Prostate gland (tissue), 2 donors: ENCODE measurements at places on chromosomes 16 and 17. TPM values are rescaled to one million over a fixed set of nuclear protein-coding genes. Genes with fewer than 3 reads are reported as not detected.

- no peaks in the 10 kb centered on the region for H3K27me3 ChIP-seq
- no peak overlapping the region for H3K4me3 ChIP-seq
- H3K36me3 ChIP-seq: no peaks in the 10 kb centered on the region
- peak overlapping the region; percentile 44 for H3K27ac ChIP-seq
- peaks cover 5% of the 10 kb centered on the region for H3K4me1 ChIP-seq
- peak; percentile 19 for DNase-seq
Measured at GRCh38 chr17:43634591-43635125, 27.1 kb downstream of the MEOX1 start.

DNA sequence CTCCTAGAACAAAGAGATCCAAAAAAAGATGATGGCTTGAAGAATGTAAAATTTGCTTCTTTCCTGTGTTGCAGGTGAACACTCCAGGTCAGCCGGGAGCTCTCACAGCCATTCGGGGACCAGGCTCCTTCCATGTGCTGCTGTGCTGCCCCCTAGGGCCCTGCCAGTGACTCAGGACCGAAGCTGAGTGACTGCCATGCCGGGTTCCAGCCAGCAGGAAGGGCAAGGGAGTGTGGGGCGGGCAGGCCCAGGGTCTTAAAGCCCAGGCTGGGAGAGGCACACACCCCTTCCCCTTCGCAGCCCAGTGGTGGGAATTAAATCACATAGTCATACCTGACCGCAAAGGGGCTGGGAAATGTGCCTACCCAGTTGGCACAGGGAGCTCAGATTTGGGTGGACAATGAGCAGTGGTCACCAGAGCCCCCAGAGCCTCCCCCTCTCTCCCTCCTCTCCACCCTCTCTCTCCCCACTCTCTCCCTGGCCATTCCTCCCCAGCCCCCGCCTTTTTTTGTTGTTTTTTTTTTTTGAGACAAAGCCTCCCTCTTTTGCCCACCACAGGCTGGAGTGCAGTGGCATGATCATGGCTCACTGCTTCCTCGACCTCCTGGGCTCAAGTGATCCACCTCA is 11.5 kb downstream of the EPOP start:
- H3K4me1 ChIP-seq: no peaks in the 10 kb centered on the region
- no peak for DNase-seq
- H3K27ac ChIP-seq: no peak overlapping the region

DNA sequence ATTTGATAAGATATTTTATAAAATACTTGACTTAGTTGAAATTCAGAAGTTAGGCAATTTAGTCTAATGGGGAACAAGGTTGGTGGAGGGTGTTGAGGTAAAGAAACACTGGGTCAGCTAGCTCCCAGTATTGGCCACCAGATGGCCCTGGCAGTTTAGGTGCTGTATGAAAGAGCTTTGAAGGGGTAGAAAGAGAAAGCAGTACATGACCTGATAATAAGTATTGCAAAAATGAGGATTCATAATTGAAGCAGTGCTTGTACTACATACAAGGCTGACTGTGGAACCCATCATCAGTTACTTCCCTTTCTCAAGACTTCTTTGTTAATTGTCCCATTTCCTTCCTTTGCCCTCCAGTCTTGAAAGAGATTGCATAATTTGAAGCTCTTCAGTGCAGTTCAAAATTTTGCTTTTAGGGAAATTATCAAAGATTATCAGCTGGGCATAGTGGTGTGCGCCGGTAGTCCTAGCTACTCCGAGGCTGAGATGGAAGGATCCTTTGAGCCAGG is 29.4 kb downstream of the TANC2 start:
- no peaks in the 10 kb centered on the region for H3K4me1 ChIP-seq
- H3K36me3 ChIP-seq: no peaks in the 10 kb centered on the region
- no peak overlapping the region for H3K27ac ChIP-seq
- no peak for DNase-seq
- no peak overlapping the region for H3K4me3 ChIP-seq

DNA sequence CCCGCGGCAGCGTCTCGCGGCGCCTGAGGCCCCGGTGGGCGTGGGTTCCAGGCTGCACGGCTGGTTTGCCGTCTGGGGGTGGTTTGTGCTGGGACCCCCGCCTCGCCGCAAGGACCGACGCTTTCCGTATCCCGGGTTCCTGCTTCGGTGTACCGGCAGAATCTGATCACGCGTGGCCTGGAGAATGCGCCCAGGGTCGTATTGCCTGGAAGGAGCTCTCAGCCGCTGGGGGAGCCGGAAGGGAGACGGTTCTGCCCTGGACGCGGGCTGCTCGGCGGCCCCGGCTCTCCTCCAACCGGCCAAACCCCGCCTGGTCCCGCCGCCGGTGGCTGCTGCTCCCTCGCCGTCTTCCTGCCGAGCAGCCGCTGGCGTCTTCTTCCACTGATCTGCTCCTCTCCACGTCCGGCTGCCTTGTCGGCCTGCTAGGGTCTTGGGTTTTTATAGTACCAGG is 39.8 kb downstream of the ZNF778 start:
- no peaks in the 10 kb centered on the region for H3K36me3 ChIP-seq
- H3K4me1 ChIP-seq: peaks cover 7% of the 10 kb centered on the region
- H3K27me3 ChIP-seq: no peaks in the 10 kb centered on the region
- DNase-seq: no peak

DNA sequence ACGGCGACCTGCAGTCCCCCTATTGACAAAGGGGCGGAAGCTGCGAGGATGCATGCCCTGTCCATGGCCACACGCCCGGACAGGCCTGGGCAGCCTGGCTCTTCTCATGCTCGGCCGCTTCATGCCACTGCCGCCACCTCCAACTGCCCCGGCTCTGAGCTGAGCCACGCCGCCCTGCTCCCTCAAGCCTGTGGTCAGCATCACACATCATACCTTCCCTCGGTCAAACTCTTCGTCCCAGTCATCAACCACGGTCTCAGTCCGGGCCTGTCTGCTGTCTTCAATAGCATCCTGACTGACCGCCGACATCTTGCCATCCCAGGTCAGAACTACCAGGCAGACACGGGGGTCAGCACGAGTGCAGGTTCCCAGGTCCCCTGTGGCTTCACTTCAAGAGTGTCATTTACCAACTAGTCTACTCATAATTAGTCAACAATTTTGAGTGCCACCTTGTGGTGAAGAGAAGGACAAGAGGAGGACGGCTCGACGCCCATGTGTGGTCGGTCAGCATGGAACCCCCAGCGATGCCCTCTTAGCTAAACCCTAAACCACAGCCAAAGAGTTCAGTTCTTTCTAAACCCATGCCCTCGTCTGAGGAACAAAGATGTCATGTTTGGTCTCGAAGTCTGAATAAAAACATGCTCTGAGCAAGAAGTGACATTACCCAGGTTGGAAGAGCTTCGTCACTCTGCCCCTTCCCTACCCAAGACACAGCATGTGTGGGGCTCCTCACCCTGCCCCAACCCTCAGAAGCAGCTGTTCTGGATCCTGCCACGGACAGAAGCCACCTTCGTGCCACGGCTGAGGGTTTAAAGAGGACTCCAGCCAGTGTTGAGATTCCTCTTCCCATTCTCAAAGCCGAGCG is 16.9 kb upstream of the CYTH1 start:
- no peaks in the 10 kb centered on the region for H3K36me3 ChIP-seq
- peak; percentile 32 for DNase-seq
- no peaks in the 10 kb centered on the region for H3K27me3 ChIP-seq

DNA sequence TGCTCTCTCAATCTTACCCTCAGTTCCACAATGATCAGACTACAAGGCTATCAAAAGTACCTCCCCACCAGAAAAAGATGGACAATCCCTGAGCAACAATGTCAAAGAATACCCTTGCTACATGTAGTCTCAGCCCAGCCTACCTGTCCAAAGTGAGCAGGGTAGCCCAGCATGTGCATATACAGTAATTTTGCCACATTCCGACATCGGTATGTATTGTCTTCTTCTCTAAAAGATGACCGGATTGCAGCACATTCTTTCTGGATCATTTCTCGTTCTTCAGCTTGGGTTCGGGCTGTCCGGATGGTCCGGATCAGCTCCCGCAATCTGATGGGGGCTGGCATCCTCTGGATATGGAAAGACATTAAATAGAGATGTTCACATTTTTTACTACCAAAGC is 19.5 kb downstream of the AP1G1 start:
- no peaks in the 10 kb centered on the region for H3K27me3 ChIP-seq
- H3K4me1 ChIP-seq: no peaks in the 10 kb centered on the region

DNA sequence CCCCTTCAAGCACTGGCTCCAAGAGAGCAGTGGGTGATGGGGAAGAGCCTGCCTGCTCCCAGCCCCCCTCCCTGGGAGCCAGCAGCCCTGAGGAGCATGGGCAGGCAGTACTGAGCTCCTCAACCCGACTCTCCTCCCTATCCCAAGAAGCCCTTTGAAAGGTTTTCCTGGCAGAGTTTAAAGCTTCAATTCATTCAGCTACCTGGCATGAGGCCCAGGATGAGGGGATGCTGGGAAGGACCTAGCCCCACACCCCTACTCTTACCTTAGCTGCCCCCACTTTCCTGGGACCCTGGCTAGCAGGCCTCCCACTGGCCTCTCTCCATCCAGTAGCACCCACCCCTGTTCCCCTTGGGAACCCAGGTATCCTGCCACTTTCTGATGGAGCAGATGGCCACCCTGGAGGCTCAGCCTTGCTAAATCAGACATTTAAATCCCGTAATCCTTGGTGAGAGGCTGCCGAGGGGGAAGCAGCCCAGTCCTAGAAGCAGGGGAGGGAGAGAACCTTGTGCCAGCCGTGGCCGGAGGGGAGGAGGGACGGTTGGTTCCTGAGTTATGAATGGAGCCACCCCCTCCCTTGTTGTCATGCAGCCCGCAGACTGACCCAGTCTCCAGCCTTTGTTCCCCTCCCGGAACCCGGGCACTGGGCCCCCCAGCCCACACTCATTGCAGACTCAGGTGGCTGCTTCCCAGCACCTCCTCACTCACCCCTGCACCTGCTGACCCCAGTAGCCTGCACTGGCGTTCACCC is 17.1 kb downstream of the ATP1B2 start:
- H3K36me3 ChIP-seq: peaks cover 15% of the 10 kb centered on the region
- no peaks in the 10 kb centered on the region for H3K4me1 ChIP-seq
- no peak for DNase-seq
- H3K4me3 ChIP-seq: no peak overlapping the region

- no peaks in the 10 kb centered on the region for H3K27me3 ChIP-seq
- no peaks in the 10 kb centered on the region for H3K36me3 ChIP-seq
- peak; percentile 86 for DNase-seq
- H3K4me3 ChIP-seq: peak overlapping the region; percentile 89
Measured at GRCh38 chr17:38749223-38750043, 1.3 kb upstream of the PCGF2 start.

GRCh38 chr16:2529061-2529931 is 1.9 kb downstream of the CEMP1 start:
- H3K36me3 ChIP-seq: peaks cover 7% of the 10 kb centered on the region
- H3K4me3 ChIP-seq: no peak overlapping the region
- no peaks in the 10 kb centered on the region for H3K27me3 ChIP-seq

DNA sequence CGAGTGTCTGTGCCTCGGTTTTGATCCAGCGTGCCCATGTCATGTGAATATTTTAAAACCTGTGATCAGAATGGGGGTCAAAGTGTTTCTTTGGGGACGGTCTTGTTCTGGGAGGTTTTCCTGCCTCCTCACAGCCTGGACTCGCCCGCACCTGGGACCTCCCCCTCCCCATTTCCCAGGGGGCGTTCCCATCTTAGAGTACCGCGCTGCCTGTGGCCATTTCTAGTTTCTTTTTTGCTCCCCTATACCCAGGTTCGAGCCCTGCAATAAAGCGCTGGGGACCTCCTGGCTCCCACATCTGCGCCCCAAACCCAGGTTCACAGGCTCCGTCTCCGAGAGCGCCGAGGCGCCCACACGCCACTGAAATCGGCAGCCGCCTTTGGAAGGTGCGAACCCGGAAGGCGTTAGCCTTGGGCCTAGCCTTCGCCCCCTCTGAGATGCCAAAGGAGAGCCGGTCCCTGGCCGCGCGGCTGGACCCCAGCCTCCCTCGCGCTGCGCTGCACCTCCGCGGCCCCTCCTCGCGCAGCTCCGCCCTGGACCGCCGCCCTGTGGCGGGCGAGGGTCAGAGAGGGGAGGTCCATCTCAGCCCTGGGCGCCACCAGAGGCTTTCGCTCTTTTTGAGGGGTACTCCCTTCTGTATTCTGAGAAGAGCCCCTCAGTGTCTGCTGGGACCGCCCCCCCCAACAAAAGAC is 1.7 kb downstream of the KCNJ12 start:
- no peaks in the 10 kb centered on the region for H3K36me3 ChIP-seq
- H3K4me1 ChIP-seq: no peaks in the 10 kb centered on the region
- H3K4me3 ChIP-seq: peak overlapping the region; percentile 12
- no peaks in the 10 kb centered on the region for H3K27me3 ChIP-seq
- no peak overlapping the region for H3K27ac ChIP-seq

- no peak for DNase-seq
- no peak overlapping the region for H3K27ac ChIP-seq
- no peak overlapping the region for H3K4me3 ChIP-seq
Measured at GRCh38 chr17:31499771-31500554, 108.5 kb downstream of the RAB11FIP4 start.

DNA sequence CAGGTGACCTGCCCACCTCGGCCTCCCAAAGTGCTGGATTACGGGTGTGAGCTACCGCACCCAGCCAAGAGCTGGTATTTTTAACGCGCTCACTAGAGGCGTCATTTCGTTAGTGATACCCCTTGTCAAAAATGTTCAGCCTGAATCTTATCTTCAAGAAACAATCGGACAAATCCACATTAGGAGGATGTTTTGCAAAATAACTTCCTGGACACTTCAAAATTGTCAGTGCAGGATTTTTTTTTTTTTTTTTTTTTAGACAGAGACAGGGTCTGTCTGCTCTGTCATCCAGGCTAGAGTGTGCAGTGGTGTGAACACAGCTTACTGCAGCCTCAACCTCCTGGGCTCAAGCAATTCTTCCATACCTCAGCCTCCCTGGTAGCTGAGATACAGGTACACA is 63.0 kb downstream of the RMI2 start:
- H3K36me3 ChIP-seq: no peaks in the 10 kb centered on the region
- H3K4me1 ChIP-seq: no peaks in the 10 kb centered on the region
- no peaks in the 10 kb centered on the region for H3K27me3 ChIP-seq
- no peak for DNase-seq

GRCh38 chr16:56281249-56281805 is 90.0 kb downstream of the GNAO1 start:
- DNase-seq: no peak
- H3K27me3 ChIP-seq: no peaks in the 10 kb centered on the region
- H3K4me3 ChIP-seq: no peak overlapping the region
- no peaks in the 10 kb centered on the region for H3K4me1 ChIP-seq
- no peaks in the 10 kb centered on the region for H3K36me3 ChIP-seq

The OR2C1 gene
- 1.1 TPM for total RNA-seq

The CBLN1 gene
- 3.7 TPM for total RNA-seq

The PRAC1 gene
- 56.7 TPM for total RNA-seq

The HNF1B gene
- total RNA-seq: 7.0 TPM
